ENCODE measurements at places on chromosomes 3 and 15.
A peak's percentile ranks its signal among the peaks of the same experiment; 100 is the strongest.

DNA sequence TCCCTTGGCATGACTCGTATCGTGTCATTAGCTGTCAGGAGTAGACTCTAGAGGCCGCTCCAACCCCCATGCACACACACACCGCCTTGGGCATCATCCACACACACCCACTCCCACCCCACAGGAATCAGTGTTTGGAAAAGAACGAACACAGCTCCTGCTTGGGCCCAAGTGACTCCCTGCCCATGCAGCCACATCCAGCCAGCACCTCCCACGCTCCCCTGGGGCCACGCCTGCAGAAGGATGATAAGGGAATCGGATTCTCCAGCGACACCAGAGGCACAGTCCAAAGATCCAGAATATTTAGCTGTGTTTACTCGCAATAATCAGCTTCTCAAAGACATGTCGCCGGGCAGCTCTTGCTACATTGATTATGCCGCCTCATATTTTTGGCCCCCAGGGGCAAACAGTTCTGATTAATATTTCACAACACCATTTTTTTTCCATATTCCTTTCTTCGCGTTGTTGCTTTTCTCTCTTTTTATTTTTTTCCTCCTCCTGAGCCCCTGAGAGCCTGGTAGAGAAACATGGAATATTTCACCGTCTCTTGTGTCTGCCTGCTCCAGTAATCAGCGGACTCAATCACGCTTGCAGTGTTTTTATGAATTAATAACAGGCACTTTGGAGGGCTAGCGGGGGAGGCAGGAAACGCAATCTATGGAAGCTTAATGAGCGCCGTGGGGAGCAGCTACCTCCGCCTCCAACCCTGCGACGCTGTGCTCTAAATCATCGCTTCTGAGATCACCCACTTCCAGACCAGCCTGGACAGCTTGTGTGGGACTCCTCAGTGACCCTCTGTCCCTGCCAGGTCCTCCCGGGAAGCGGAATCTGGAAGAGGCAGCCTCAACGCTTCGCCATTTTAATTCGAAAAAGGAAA is 221.4 kb downstream of the TLE3 start:
- no peak for DNase-seq

GRCh38 chr3:157794771-157795170 is 291.6 kb upstream of the VEPH1 start:
- no peak for DNase-seq

DNA sequence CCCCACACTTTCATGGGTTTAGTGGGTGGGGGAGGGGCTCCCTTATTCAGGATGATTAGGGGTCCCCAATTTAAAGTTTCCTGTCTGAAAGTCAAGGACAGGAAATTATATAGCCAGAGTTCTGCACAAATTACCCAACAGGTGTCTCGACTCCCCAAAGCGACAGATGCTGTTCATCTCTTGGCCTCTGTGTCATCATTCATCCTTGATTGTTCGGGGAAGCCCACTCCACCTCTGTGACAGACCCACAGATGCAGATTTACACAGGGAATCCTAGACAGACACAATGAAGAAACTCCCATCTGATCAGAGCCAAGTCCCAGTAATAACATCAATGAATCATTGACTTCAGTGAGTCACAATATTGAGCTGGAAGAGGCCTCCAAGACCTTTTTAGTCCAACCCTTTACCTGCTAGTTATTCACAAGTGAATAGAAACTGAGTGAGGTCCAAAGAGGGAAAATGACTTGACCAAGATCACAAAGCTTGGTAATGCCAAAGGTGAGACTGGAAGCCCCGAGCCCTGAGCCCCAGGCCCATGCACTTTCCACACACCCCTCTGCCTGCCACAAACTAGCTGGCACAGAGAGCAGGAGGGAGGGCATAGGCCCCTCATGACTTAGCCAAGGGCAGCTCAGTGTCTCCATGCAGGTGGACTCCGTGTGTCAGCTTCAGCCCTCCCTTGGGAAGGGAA is 7.9 kb upstream of the SRP14 start:
- no peak for DNase-seq

- DNase-seq, result no peak
These were observed 2.0 kb downstream of the FOXL2NB start for GRCh38 chr3:138949002-138949418.

DNA sequence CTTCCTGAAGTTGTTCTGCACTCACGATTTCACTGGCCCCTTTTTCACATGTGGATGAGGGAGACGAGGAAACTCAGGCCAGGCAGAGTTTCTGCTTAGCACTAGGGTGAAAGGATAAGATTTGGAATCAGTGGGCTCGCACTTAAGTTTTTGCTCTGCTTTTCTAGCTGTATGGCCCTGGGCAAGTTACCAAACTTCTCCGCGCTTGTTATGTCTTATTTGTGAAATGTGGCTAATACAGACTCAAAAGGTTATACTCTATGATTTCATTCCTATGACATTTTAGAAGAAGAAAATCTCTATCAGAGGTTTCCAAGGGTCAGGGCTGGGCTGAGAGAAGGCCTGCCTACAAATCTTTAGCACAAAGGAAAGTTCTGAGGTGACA is 191.9 kb upstream of the LRIG1 start:
- DNase-seq, result no peak

DNA sequence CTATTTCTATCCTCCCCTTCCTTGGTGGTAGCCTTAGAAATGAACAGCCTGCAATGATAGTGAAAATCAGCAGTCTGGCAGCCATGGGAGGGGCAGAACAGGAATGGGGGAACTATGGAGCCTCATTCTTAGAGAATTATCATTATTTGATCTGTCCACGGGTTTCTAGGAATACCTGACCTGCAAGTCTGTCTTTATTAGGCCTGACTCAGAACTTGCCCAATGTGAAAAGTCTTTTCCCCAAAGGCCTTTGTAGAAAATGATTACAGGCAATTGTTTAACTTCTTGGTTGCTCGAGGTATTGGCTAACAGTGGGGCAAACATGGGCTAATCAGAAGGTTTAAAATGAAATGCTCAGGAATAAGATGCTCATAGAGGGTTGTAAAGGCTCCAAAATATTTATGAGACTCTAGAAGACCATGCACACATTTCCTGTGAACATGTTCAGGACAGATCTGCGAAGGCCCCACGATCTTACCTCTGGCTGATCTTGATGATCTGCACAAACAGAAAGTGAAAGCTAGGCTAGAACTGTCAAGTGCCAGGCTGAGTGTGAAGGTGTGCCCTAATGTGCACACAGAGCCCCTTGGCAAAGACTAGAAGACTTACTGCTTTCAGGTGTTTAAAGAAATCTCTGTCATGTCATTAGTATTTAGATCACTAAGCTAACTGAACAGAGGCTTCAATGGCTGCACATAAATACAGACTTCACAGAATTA is 39.6 kb upstream of the LAMP3 start:
- no peak for DNase-seq

DNA sequence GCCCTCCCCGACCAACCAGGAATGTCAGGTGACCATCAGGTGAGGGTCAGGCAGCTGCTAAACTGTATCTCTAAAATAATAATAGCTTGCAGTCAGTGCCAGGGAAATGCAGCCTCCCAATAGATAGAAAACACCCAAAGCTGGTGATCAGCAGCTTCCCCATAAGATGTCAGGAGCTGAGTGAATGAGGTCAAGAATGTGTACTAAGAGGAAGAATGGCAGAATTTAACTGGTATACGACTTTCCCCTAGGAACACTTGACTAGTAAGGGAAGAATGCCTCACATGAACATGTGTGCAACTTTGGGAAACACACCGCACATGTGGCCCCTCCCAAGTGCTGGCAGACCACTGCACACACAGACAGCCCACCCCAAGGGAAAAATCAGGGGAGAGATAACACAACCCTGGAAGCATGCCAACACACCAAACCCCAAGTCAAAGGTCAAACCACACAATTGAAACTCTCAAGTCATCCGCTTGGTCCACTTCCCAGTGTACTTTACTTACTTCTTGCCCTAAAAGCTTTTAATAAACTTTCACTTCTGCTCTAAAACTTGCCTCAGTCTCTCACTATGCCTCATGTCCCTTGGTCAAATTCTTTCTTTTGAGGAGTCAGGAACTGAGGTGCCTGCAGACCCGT is 806.5 kb downstream of the OTOL1 start:
- no peak for DNase-seq

- DNase-seq, result no peak
These were observed 10.0 kb downstream of the HEXA start for GRCh38 chr15:72365844-72366243.

DNA sequence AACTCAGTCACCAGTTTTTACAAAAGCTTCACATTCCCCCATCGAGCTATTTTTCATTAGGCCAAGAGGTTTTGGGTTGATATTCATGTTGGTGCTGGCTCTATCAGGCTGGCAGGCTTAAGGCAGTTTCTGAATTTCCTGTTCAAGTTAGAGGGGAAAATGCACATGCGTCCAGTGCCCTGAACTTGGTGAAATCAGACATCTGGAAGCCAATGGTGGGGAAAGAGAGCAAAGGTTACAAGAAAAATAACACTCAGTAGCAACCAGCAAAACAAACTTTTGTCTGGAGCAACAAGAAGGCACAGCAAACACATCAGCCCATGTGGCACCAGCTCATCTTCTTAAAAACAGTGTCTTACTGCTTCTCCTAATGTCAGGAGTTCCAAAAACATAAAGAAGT is 155.6 kb upstream of the TSC22D2 start:
- DNase-seq, result no peak

DNA sequence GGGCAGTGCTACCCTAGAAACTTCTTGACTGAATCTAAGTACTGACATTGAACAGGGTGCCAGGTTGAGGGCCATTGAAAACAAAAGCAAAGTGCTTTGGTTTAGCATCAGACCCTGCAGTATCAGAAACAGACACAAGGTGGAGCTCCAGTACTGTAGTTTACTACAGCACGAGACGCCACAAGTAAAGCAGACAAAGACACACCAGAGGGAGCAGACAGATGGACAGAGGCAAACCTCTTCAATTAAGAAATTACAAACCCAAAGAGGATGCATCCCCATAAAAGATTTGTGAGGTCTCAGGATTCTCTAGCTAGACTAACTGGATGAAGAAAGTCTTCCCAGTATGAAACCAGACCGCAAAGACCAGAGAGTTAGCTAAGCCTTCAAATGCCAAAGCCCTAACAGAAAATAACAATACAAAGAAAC is 16.6 kb downstream of the TOP2B start:
- DNase-seq, result peak; percentile 65

GRCh38 chr3:142945023-142945422 is 18.5 kb downstream of the PAQR9 start:
- no peak for DNase-seq

DNA sequence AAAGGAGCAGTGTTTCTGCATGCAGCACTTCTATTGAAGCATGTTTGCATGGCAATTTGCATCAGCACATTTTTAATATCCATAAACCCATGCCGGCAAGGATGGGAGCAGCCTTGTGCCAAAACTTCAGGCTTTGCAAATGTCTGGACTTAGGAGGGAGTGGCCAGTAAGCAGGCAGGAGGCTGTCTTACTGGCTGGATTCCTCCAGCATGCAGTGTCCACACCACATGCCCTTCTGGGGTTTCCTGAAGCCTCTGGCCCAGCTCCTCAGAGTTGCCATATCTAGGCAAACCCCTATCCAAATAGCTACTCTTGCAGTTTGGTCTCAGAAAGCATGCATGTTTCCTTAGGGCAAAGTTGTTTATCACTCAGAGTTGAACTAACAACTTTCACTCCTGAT is 139.1 kb upstream of the MRPS22 start:
- DNase-seq, result no peak

DNA sequence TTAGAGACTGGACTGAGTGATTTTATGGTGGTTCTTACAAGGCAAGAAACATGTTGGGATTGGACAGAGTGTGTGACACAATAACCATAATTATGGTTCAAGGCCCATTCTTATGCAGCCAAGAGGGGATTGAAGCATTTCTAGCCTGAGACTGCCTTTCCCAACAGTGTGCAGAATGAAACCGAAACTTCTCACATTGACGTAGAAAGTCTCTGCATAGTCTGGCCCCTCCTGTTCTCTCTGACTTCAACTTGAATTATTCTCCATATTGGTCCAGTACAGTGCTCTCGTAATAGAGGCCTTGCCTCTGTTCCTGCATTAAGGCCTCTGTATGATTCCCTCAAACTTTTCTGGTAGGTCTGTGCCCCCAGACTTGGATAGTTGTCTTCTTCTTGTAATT is 138.3 kb downstream of the DIPK2A start:
- no peak for DNase-seq

Measured in activated CD8-positive, alpha-beta memory T cell treated with anti-CD3 and anti-CD28 coated beads for 4 hours (primary cell).